ENCODE measurements at places on chromosomes 2 and 18.

DNA sequence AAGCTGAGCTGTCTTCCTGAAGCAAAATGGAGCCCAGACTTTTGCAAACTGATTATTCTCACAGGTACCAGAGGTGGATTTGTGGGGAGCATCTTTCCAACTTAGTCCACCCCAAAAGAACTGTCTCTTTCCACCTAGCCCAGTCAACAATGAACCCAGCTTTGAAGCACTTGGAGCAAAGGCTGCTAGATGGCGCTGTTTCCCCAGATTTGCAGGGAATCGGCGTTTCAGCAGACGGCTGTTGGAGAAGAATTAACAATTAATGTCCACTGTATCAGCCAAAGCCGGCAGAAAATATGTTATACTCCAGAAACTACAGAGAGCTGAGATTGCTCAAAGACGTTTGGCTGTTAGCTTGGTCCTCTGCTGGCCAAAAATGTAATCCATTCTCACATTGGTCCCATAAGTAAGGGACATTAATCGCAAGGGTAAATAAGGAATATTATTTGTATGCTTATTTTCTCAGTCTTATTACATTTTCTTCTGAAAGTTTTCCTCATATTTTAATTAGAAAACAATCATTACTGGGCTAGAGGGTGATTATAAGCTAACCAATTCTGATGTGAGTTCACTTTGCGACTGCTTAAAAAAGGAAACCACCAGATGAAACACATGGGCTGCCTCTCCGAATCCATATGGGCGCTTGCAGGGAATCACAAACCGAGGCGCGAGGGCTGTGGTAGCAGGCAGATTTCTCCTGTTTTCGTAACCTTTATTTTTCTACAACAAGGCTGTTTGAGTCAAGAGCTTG is 423.8 kb upstream of the MEX3C start:
- no peak for DNase-seq

- no peak for DNase-seq
Measured at GRCh38 chr2:72778410-72778809, 47.4 kb downstream of the EXOC6B start.

GRCh38 chr2:114683251-114683650 is 240.8 kb downstream of the DPP10 start:
- no peak for DNase-seq

- no peak for DNase-seq
Measured at GRCh38 chr2:188975497-188976102, 1.4 kb downstream of the COL3A1 start.

- DNase-seq = no peak
Measured at GRCh38 chr2:143132355-143132754, 3.1 kb downstream of the ARHGAP15 start.

DNA sequence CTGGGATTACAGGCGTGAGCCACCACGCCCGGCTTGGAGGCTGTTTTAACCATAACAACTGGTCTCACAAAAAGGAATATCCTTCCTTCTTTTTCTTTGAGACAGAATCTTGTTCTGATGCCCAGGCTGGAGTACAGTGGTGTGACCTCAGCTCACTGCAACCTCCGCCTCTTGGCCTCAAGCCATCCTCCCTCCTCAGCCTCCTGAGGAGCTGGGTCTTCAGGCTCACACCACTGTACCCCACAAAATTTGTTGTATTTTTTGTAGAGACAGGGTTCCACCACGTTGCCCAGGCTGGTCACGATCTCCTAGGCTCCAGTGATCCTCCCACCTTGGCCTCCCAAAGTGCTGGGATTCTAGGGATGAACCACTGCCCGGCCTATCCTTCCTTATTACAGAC is 21.7 kb downstream of the CTIF start:
- no peak for DNase-seq

GRCh38 chr18:65906621-65907034 is 155.8 kb downstream of the CDH7 start:
- no peak for DNase-seq

DNA sequence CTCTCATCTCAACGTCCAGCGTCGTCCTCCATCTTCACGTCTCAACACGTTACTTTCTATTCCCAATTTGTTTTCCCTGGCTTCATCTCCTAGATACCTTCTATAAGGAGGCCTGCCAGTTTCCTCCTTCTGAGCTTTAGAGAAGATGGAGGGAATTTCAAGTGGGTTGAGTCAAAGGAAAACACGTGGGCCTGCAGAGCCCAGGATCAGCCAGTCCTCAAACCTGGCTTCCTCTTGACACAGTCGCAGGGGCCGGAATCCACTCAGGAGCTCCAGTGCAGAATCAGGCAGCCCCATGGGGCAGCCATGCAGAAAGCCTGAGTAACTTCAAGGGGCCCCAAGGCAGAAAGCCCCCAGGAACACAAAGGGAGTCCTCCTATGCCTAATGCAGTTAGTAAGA is 14.5 kb upstream of the APCDD1 start:
- DNase-seq = no peak

DNA sequence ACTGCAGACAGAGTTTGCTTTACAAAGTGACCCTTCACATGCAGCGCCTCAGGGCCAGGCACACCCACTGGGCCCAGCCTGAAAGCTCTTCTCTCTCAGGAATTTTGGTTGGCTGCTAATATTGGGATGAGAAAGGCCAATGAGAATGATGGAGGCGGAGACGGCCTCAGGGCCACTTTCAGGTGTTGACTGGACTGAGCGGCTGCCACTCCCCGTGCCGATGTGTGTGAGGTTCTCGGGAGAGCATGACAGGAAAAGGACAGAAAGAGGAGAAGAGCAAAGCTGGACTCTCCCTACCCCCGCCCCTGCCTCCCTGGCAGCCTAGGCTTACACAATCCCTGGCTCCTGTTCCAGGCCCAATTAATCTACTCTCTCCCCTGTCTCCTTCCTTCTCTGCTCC is 155.7 kb downstream of the CELF4 start:
- peak; percentile 20 for DNase-seq

DNA sequence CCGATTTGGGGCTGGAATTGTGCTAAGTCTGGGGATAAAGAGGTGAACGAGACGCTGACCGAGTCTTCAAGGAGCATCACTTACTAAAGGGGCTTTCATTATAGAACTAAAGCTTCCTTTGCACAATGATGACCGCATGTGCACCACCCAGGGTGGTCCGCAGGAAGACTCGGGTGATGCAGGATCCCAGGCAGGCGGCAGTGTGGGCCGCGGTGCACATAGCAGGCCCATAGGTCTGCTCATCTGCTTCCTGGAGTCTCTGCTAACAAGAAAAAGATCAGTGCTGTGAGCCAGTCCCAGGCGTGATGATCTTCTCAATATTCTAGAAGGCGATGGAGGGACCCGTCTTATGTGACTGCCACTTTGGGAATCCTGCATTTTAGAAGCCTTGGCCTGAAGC is 122.8 kb downstream of the PXDN start:
- DNase-seq = no peak

GRCh38 chr2:60281730-60282129 is 271.7 kb downstream of the BCL11A start:
- peak; percentile 83 for DNase-seq

DNA sequence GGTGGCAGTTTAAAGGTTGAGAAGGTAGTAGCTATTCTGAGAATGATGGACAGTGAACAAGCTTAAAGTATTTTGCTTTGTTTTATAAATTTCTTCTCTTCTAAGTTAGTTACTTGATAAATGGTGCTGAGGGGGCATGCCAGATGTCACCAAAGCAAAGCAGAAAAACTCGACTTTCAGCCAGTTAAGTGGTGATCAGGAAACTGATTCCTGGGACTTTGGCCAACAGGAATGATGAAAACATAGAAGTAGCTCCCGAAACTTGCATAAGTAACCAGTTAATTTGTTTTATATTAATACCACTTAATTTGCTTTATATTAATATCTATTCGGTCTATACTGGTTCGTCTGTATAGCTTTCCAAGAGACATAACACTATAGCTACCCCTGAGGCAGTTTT is 82.6 kb downstream of the FANCL start:
- no peak for DNase-seq

- no peak for DNase-seq
Measured at GRCh38 chr2:241637795-241638660, 535 bp downstream of the ATG4B start.

DNA sequence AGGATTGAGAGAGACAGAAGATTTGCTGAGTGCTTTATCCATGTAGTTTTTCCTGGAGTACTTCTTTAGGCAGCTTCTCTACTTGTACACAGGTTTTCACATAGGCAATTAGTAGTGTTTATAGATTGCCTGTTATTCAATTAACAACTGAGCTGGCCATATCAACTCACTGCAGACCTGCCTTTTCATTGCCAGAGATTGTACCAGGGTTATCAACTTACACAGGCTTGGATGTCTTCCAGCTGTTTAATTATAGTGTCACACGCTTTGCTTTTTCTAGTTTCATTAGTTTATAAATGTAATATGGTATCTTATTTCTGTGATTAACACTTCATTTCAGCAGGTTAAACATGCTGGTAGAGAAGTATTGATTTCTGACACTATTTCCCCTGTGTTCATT is 125.9 kb downstream of the GPD2 start:
- no peak for DNase-seq

GRCh38 chr2:201126308-201127151 is 10.6 kb downstream of the CFLAR start:
- peak; percentile 57 for DNase-seq

GRCh38 chr2:216563646-216564045 is 65.0 kb downstream of the RPL37A start:
- DNase-seq = no peak

GRCh38 chr2:137223722-137224121 is 458.4 kb downstream of the THSD7B start:
- no peak for DNase-seq

DNA sequence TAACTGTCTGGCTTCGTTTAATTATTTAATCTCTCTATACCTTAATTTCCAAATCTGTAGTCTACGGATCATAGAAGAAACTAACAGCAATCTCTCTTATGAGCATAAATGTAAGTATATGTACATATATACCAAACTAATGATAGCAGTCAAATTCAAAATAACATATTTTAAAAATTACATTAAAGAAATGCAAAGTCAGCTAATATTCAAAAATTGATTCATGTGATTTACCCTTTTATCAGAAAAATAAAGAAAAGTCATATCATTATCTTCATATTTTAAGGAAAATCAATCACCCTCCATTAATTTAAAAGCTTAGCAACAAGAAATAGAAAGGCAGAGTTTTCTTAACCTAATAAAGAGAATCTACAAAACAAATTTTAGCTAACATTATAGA is 575.9 kb downstream of the IRS1 start:
- DNase-seq = no peak

DNA sequence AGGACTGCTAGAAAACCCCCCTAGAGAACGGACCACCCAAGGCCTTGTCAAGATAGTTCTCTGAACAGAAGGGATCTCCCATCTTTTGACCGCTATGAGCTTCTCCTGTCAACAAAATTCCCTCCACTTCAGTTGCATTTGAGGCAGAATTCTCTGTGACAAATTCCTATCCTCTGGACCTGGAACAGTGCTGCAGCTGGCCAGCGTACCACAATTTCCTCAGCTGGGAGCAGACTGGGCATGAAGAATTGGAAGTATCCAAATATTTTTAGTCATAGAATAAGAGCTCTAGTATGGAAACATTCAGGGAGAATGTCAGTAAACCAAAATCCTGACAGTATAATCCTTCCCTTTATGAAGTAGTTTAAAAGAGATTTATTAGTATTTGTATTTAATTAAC is 147.1 kb upstream of the BOD1L2 start:
- DNase-seq = no peak

DNA sequence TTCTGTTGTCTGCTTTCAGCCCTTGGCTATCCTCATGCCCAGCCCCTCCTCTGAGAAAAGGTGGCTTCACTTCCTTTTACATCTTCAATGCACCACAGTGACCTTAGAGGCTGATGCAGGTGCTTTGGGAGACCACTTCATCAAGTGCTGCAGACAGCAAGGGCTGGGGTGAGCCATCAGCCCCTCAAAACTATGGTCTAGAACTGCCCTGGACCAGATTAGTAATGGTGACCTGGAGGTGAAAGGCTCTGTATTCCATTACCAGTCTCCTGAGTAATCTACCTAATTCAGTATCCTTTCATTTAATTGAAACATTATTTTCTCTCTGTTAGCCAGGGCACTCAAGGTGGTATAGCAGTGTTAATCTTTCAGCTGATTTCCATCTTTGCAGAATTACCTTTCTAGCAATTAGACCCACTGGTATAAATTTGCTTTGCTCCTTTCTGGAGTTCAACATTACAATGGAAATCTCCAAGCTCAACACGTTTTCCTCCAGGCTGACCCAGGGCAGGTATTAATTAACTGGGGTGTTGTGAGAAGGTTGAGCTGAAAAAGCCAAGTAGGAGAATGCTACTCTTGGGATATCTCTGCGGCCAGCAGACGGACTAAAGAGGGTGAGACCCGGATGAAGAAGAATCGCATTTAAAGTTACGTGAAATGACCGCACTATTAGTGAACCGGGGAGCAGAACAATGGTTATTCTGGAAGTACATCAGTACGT is 469.0 kb downstream of the MEIS1 start:
- no peak for DNase-seq

DNA sequence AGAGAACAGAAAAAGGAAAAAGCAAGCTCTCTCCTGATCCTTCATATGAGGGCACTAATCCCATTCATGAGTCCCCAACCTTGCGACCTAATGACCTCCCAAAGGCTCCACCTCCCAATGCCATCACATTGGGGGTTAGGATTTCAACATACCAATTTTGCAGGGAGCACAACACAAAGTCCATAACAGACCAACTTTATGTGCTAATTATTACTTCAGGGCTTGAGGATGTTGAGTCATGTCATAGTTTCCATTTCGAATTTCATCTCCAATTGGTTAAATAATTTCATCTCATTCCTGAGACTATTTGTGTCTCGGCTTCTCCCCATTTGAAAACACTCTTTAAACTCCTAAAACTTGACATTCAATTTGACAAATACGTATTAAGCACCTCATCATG is 69.9 kb upstream of the KLF7 start:
- no peak for DNase-seq

DNA sequence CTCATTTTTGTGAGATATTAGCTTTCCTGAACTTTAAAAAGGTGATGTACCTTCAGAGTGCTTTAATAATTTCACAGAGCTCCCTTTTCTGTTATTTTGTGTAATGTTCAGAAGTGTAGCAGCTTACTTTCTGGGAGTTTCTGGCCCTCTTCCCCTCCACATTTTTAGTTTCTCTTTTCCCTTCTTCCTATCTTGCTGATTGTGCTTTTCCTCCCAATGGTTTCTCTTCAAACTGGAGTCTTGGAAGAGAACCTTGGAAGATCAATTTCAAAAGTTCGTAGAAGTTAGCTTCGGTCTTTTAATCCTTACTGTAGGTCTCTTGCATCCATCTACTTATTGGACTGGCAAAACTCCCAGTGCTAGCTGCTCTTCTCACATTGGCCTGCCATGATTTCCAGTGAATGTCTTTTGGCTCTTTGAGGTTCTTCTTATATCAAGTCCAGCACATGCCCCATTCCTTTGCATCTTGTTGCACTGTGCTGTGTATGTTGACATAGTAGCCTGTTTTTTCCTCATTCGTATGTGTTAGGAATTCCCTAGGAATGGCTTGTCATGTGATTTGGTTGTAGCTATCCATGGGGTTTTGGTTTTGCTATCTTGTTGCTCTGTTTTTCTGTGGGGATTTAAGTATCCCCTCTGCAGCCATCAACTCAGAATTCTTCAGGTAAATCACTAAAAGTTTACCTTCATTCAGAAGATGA is 7.8 kb downstream of the CCNT2 start:
- peak; percentile 5 for DNase-seq

- no peak for DNase-seq
Measured at GRCh38 chr2:33502025-33502424, 25.6 kb downstream of the RASGRP3 start.
